Right cardiac atrium (tissue), 5 donors: ENCODE measurements at places on chromosomes 4 and X.

GRCh38 chr4:8904666-8905065, 33.0 kb upstream of the HMX1 start:
- DNase-seq: no peak

- DNase-seq: no peak
Measured at GRCh38 chrX:20361890-20362262, 95.2 kb upstream of the RPS6KA3 start.

- no peak for DNase-seq
Measured at GRCh38 chr4:24973404-24973746, 57.4 kb downstream of the LGI2 start.

- DNase-seq: no peak
Measured at GRCh38 chr4:74638001-74638400, 156.3 kb downstream of the BTC start.

DNA sequence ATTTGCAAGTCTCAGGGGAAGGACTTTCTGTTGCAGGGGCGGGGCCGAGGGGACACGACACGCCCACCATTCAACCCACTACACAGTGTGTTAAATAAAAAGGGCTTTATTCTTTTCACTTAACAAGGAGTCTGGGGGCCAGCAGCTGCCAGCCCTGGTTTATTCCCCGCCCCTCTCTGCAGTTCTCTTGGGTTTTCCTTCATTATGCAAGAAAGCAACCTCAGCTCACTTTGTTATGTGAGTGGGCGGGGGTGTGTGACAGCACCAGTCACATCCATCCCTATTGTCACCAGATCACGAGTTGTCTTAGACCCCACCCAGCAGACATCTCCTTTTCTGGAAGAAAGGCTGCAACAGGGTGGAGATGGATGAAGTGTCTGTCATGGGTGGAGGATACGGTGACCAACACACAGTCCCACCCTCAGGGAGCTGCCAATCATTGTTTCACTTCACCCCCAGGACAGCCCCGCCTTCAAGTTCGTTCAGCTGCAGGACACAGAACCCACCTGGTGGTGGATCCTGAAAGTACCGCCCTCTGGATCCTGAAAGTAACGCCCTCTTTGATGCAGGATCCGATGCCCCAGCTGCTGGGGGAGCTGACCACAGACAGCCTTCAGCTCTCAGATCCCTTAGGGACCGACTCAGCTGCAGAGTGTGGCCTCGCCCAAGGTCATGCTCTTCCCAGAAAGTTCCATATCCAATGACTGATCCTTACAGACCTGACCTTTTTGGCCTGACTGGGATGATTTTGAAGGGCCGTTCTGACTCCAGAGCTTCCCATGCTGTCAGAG, 79.6 kb downstream of the SMIM20 start:
- no peak for DNase-seq

- no peak for DNase-seq
Measured at GRCh38 chr4:139208404-139208945, 31.5 kb upstream of the ELF2 start.

DNA sequence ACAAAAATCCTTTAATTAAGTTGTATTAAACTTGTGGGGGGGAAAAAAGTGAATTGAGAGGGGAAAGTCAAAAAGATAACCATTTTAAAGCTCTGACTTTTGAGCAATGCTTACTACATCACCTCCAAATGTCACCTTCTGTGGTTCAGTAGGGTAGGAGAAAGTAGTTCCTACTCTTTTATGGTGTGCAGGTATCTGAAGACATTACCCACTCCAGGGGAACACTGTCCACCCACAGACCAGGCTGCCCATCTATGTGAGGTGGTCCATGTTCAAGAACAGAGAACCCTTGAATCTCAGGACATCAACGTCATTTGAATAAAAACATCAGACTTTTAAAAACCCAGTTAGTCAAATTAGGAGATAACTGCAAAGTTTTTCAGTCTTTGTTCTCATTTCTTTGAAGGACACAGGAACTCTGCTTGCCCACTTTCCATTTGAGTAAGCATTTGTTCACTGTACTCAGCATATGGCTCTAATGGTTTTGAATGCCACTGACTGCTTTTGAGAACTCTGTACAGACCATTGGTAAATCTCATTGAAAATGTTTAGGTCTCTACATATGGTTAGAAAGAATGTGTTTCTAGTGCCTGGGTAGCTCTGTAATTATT, 18.4 kb downstream of the NMU start:
- DNase-seq: no peak

DNA sequence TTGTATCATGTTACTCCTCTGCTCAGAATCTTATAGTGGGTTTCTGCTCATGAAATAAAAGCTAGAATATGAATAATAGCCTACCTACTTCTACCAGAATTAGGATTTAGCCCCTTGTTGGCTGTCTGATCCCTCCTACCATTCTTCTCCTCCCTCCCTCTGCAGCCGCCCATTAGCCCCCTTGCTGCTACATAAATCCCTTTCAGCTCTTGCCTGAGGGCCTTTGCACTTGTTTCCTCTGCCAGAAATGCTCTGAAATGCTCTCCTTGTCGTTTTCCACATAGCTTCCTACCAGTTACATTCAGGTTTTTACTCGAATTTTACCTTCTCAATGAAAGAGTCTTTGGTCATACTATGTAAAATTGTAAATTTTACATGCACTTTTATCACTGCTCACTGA, 159.2 kb downstream of the ADGRL3 start:
- no peak for DNase-seq
